ENCODE measurements at places on chromosomes 5 and 9. TPM values are rescaled to one million over a fixed set of nuclear protein-coding genes. Genes with fewer than 3 reads are reported as not detected.

The DBH gene
- not detected for total RNA-seq

The SSBP2 gene
- 25.7 TPM for total RNA-seq

The HEMGN gene
- total RNA-seq = not detected

The PCA3 gene
- total RNA-seq = under 0.01 TPM

The ZDHHC11B gene
- total RNA-seq = 0.50 TPM
